ENCODE measurements at places on chromosomes 2 and 18. TPM values are rescaled to one million over a fixed set of nuclear protein-coding genes. Genes with fewer than 3 reads are reported as not detected.

DNA sequence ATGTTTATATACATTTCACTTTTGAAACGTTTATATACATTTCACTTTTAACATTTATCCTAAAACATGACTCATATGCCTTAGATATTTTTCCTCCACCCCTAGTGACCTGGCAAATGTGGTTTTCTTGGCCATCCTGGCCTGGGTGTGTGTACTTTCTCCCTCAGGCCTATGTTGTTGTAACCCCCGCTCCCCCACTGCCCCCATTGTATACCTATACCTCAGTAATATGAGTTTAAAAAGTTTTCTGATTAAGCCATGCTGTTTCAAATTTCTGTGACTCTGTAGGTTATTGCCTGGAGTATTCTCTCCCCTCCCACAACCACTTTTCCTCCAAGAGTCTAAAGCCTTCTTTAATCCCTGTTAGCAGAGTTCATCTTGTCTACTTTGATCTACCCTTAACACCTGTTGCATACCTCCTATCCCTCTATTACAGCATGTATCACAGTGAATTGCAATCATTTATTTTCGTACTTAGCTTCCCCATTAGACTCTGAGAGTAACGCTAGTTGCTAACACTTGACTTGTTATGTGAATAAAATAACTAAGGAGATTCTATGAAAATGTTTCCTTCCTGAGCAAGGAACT lies 67.9 kb downstream of the LCLAT1 start:
- no peak for DNase-seq

- DNase-seq, result no peak
Measured at GRCh38 chr2:64681479-64681967, 27.8 kb upstream of the SERTAD2 start.

DNA sequence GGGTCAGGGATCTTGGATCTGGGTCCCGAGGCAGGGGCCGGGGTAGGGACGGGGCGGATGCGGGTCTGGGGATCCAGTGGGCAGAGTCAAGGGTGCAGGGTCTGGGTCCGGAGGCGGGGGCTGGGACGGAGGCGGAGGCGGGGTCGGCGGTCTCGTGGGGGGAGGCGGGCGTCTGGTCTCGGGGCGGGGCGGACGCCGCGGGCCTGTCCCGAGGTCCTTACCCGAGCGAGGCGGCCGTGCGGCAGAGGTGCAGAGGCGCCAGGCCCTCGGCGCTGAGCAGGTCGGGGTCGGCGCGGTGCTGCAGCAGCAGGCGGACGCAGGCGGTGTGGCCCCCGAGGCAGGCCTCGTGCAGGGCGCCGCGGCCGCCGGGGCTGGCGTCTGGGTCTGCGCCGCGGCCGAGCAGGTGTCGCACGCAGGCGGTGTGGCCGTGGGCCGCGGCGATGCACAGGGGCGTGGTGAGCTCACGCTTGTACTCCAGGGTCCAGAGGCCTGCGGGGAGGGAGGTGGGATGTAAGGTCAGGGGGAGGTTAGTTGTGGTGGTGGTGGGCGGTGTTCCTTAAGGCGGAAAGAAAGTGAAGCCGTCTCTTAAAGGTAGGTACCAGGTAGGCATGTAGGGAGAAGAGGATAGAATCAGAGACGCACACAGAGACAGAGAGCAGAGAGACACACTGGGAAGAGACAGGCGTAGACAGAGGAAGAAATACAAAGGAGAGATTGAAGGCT lies 26.6 kb downstream of the ASB18 start:
- DNase-seq, result no peak

GRCh38 chr2:14330884-14331283 lies 301.6 kb upstream of the LRATD1 start:
- no peak for DNase-seq

GRCh38 chr2:12787891-12788801 lies 71.4 kb downstream of the TRIB2 start:
- DNase-seq, result peak; percentile 49

DNA sequence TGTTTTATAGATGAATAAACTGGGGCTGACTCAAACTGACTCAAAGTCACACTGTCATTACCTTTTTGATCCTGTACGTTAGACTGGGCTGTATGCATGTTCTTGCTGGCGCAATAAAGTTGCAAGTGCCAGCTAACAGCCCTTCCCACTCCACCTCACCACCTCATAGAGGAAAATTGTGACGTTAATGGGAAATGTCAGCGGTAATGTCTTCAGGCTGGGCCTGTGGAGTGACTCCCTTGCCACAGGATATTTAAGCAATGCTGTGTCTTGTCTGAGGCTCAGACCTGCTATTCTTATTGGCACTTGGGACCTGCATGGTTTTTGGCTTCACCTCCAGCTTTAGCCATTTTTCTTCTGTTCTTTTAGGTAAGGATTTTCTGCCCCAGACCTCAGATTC lies 25.2 kb upstream of the CASP10 start:
- DNase-seq, result peak; percentile 65

MPPE1 gene
- 17.9 TPM for total RNA-seq

MCFD2 gene
- 91.9 TPM for total RNA-seq

SCN1A gene
- total RNA-seq, result not detected
